Left renal cortex interstitium (tissue), 4 donors: ENCODE measurements at places on chromosomes 2 and 18. TPM values are rescaled to one million over a fixed set of nuclear protein-coding genes. Genes with fewer than 3 reads are reported as not detected.

The RBBP8 gene
- 38.9 TPM for polyA plus RNA-seq

The ST8SIA5 gene
- 1.3 TPM for polyA plus RNA-seq

The GPR17 gene
- polyA plus RNA-seq = 1.4 TPM

GRCh38 chr2:9813312-9814128 lies 29.8 kb upstream of the TAF1B start:
- DNase-seq = no peak

DNA sequence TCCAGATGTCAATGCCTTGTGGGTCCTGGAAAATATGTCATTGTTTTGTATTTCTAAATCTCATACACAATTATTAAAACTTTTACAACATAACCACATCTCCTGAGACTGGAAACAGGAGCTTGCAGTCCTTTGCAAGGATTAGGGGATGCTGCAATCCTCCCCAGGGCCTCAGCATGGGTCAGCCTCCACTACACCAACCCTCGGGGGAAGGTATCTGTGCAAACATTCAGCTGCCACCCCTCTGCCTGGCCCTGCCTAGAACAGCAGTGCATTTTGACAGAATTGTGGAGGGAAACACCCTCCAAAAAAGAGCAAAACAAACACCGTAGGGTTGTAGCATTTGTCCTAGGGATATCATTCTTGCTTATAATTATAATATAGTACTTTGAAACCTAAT lies 4.2 kb upstream of the UPP2 start:
- DNase-seq = no peak
